ENCODE measurements at places on chromosomes 7 and 10.
A peak's percentile ranks its signal among the peaks of the same experiment; 100 is the strongest.

DNA sequence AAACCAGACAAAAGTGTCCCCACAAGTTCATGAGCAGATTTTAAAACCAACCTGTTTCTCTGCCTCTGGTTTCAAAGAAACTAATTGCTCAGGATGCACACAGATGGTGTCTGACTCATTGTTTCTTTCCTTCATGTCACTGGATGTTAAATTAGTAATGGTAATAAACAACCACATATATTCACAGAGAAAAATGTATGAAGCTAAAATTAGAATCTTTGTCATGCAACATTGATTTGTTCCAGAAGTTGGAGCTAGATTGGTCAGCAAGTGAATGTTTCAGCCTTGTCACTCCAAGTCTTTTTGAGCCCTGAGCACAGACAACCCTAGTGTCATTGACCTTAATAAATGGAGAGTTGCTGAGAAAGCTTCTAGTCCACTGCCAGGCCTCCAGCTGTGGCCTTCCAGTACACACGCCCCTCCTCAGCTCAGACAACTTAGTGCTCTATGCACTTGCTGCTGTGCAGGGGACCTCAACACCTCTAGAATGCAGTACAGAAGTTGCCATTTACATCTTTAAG is 175.9 kb downstream of the CCDC71L start:
- no peak for DNase-seq

- DNase-seq, result no peak
Measured at GRCh38 chr10:30973737-30974136, 57.9 kb downstream of the ZNF438 start.

- DNase-seq, result no peak
Measured at GRCh38 chr7:136194878-136195277, 217.7 kb upstream of the MTPN start.

DNA sequence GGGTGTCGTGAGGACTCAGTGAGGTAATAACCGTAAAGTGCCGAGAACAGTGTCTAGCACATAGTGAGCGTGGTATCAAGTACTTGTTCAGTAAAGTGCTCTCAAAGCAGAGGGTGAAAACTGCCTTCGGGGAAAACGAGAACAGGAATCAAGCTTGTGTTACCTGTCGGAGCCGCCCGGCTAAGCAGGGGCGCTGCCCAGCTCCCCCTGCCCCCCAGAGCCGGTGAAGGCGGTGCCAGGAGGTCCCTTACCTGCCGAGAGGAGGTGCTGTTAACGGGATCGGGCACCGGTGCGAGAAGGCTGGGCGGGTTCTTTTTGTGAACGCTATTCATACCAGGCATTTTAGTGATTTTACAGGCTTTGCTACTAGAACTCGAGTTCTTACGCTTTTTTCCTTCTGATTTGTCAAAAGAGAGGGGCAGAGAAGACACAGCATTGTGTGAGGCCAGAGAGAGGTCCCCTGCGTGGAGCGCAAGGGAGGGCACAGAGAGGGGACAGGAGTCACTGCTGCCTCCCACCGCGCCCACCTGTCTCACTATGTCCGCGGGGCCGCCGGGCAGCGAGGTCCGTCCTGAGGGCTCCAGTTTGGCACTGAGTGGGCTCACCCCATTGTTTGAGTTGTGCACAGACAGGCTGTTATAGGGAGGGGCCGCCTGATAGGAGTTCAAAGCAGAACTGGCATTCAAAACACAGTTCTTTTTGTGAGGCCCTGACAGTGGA is 32.5 kb upstream of the EFCAB10 start:
- no peak for DNase-seq

- no peak for DNase-seq
Measured at GRCh38 chr7:149870274-149870673, 3.5 kb upstream of the ATP6V0E2 start.

GRCh38 chr7:136134503-136134902 is 157.3 kb upstream of the MTPN start:
- DNase-seq, result no peak

DNA sequence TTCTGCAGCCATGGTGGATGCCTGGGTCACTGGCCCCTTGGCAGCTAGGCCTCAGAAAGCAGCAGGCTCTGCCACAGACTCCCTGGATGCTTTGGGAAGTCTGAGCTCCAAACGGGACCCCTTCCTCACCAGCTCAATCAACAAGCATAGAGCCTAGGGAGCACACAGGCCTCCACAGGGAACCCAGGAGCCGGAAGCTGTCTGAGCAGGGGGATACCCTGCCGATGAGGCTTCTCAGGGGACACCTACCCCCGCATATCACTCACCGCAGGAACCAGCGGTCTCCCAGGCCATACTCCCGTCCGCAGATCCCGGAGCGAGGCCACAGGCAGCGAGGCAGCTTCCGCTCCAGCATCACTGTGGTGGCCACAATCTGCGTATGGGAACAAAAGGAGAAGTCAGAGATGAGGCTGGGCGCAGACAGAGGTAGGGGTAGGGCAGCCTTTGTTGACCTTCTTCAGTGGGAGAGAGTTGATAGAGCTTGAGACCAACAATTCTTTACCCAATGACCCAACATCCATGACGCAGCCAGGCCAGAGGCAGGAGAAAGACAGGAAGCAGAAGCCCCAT is 13.4 kb downstream of the TRPV6 start:
- no peak for DNase-seq

- DNase-seq, result peak; percentile 27
Measured at GRCh38 chr10:17673471-17674061, 29.6 kb downstream of the STAM start.

GRCh38 chr7:73850781-73851207 is 8.5 kb upstream of the METTL27 start:
- DNase-seq, result peak; percentile 96

DNA sequence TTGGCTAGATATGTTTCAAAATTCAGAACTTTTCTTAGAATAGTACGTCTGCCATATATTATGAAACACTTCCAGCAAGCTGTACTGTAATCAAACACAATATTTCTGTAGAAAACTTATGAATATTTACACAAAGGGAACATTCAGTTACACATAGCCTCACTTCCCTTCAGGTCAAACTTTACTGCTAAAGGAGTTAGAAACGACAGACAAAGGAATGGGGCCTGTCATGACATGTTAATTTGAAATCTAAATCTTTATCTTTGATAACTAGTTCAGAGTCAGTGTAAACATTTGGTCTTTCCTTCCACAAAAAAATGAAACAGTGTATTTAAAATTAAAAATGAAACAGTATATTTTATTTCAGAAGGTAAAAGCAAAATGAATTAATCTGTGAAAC is 1.0 kb upstream of the CROT start:
- DNase-seq, result no peak

GRCh38 chr7:76359978-76360638 is 1.3 kb upstream of the YWHAG start:
- DNase-seq, result no peak

DNA sequence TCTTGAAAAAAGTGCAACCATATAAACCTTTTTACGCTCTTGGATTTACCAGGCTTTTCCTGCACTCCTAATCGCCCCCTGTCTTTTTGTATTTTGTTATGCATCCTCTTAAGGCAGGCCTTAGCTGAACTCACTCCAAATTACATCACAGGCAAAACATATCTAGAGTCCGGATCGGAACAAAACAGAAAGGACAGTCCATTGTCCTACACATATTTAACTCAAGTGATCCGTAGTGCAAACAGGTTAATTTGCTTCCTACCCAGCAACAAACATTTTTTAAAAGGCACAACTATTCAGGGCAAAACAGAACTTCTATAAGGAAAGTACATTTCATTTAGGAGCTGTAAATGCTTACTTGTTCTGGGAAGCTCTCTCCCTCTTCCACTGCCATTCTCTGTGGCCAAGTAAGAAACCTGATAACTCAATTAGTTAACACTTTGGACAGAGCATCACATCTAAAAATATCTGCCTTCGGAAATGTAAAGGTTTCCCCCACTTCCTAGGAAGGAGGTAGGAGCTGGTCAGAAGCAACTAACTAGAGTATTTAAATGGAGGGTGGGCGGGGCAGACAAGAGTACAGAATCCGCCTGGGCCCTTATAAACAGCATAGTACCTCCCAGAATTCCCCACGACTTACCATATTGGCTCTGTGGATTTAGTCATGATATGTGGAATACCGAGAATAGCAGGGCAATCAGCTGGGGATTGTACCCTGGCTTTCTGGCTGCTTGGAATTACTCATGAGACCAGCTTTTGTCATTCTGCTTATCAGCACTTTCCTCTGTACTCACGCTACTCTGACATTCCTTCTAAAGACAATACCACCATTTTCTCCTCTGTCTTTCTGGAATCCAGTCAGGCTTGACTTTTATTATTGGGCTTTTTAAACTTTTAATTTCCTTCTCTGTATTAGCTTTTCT is 89.5 kb downstream of the ANK3 start:
- DNase-seq, result no peak

GRCh38 chr7:51827631-51828030 is 511.0 kb upstream of the COBL start:
- no peak for DNase-seq

DNA sequence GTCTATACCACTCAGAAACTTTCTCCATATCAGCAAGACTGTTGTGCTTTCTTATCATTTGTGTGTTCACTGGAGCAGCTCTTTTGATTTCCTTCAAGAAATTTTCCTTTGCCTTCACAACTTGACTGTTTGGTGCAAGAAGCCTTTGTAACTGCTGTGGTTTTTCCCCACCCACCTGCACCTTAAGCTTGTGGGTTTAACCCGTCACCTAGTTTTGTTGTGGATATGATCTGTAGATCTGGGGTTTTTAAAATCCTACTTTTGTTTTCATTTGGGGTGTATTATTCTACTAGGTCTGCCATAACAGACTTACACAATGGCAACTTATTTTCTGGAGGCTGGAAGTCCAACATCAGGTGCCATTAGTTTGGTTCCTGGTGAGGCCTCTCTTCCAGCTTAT is 30.5 kb upstream of the CHST3 start:
- DNase-seq, result no peak

All from AG09319 (cell line).